CD4-positive, alpha-beta T cell (primary cell): ENCODE measurements at places on chromosomes 4 and X.

DNA sequence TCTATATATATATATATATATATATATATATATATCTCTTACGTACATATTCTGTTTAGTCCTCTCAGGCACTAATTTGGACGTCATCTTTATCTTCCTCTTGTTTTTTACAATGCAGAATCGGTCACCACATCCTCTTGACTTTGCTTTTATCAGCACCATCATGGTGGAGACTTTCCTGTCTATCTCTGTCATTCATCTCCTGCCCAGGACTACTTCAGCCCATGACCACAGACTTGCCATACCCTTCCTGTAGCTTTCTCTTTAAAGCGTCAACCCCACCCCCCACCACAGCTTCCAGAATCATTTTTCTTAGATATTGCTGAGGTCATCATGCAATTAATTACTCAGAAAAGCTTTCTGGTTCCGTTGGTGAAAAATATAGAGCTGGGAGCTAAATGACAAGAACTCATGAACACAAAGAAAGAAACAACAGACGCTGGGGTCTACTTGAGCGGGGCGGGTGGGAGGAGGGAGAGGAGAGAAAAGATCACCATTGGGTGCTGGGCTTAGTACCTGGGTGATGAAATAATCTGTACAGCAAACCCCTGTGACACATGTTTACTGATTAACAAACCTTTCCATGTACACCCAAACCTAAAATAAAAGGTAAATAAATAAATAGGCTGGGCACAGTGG lies 30.5 kb upstream of the PRKX start:
- DNase-seq = peak; percentile 28

DNA sequence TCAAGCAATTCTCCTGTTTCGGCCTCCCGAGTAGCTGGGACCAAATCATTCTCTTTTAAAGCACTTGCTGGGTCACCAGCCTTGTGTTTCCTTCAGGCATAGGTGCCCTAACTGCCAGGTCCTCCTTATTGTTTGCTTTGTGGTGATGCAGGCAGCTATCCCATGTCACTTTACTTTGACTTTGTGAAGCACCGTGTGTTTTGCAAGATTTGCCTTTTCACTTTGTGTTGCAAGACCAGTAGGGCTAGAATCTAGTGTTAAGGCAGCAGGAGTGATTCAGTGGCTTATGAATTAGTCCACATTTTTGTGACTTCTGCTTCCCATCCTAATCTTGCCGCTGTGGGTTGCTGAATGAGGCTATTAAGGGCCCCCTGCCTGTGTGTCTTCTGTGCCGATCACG lies 20.2 kb downstream of the SYAP1 start:
- DNase-seq = no peak

- no peak for DNase-seq
Measured at GRCh38 chr4:184102927-184103326, 114.7 kb downstream of the ENPP6 start.

GRCh38 chr4:75735525-75735924 lies 11.1 kb downstream of the USO1 start:
- no peak for DNase-seq

DNA sequence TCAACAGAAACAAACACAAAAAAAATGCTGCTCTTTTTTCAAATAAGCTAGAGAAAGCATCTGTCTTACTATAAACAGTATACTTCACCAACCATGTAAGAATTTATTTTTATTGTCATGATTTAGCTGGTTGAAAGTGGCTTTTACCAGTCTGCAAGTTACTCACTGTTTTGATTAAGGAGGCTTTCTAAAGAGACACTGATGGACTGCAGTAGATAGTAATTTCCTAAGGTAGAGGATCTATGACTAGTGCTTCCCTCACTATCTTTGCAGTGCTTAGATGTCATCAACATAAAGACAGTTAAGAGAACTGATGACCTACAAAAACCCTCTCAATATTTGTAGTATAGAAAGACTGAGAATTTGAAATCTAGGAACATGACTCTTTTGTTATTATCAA lies 846.2 kb upstream of the AGA start:
- no peak for DNase-seq

DNA sequence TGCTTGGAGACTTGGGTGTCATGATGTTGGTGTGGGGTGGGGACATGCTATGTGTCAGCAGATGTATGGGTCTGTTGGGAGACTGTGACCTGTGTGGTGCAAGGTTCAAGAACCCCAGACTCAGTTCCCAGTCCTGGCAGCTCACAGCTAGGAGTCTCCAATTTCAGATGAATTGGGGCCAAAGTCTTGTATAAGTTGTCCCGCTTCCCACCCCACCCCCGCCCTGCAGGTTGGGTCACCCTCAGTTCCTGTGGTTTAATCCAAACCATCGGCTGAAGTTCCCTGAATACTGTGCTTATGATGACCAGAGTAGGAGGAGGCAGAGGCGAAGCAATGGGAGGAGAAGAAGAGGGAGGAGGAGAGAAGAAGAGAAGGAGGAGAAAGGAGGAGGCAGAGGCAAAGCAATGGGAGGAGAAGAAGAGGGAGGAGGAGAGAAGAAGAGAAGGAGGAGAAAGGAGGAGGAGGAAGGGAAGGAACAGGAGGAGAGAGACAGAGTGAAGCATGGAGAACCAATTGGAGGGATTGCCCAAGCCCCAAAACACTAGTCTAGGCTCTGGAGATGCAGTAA lies 112.6 kb downstream of the EFNB1 start:
- no peak for DNase-seq

- DNase-seq = no peak
Measured at GRCh38 chr4:186020793-186021407, 48.1 kb upstream of the TLR3 start.

GRCh38 chr4:186912606-186913005 lies 188.9 kb upstream of the FAT1 start:
- DNase-seq = no peak

GRCh38 chrX:35842674-35843073 lies 44.5 kb downstream of the MAGEB16 start:
- no peak for DNase-seq

GRCh38 chrX:16827225-16827624 lies 41.0 kb downstream of the TXLNG start:
- DNase-seq = no peak
